NCI-H1048 (cell line): ENCODE measurements at places on chromosomes 4 and X.

GRCh38 chr4:154634058-154634457 lies 21.6 kb upstream of the FGG start:
- DNase-seq: no peak

DNA sequence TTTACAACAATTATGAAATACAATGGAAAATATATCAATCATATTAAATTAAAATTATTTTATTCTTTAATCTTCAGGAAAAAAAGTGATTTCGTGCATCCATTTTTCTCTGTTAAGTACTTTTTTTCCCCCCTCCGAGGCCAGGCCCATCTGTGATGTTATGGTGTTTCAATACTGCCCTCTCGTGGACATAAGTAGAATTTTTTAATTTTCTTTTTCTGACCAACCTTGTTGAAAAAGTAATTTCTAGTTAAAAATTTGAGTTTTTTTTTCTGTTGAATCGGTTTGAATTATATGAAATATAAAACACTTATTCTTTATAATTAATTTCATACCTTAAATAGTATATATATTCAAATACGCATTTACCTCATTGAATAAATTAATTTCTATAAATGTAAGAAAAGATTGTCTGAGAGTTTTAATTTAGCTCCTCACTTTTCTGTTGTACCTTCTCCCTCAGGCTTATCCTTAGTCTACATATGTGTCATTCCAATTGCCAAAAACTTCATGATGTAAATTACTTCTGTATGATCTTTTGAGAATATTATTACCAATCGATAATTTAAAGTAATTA lies 175.8 kb upstream of the TECRL start:
- DNase-seq: no peak

GRCh38 chrX:129493643-129494042 lies 29.6 kb downstream of the SMARCA1 start:
- DNase-seq: no peak

DNA sequence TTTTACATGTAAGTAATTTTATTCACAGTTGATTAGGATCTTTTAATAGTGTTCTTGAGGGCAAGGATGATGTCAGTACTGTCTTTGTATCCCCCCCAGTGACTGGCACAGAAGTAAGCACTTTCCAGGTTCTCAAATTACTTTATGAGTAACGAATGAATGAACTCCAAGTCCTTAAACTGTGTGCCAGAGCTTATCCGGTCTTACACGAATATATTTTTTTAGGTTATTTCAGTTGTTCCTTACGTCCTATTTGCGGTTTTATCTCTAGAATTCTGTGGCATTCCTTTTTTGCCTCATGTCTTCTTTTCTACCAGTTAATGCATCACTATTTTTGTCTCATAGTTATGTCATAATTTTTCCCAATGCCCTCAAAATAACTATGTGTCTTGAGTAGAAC lies 106.9 kb upstream of the MID1IP1 start:
- no peak for DNase-seq

GRCh38 chrX:136165406-136165805 lies 18.1 kb downstream of the FHL1 start:
- no peak for DNase-seq

- no peak for DNase-seq
Measured at GRCh38 chrX:26722666-26723428, 506.9 kb downstream of the MAGEB5 start.

DNA sequence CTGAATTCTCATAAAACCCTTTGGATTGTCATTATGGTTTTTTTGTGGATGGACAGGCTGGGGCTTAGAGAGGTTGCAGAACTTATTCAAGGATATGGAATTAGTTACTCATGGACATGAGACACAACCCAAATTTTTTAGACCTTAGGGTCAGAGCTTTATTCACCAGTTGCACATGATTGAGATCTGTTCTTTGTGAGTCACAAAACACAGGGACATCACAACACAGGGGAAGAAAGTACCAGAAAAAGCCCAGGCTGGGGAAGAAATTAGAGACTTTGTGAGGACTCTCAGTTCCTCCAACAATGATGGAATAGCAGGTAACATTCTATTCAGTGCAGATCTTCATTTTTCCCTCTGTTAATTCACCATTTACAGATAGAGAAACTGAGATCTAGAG lies 602.4 kb upstream of the CPEB2 start:
- DNase-seq: no peak

DNA sequence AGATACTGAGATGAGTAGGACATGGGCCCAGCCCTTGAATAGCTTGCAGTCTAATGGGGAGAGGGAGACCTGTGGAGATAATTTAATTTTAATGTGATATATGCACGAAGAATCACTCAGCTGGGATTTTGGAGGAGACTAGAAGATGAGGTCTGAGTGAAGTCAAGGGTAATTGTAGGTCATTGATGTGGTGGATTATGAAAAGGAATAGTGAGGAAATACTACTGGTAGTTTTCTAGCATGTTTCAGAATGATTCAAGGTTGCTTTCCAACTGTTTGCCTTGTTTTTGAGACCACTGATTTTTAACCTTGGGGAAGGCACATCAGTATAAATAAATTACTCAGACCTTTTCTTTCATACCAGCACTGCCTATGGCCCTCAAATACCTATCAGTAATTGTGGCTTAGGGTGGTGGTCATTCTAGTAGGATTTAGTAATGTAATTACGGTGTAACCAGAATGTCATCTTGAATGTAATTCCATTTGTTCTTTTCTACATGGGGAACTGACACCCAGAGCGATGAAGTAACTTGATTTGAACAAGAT lies 25.6 kb downstream of the PTTG2 start:
- no peak for DNase-seq

GRCh38 chr4:160510928-160511327 lies 1408.0 kb downstream of the RAPGEF2 start:
- DNase-seq: no peak

DNA sequence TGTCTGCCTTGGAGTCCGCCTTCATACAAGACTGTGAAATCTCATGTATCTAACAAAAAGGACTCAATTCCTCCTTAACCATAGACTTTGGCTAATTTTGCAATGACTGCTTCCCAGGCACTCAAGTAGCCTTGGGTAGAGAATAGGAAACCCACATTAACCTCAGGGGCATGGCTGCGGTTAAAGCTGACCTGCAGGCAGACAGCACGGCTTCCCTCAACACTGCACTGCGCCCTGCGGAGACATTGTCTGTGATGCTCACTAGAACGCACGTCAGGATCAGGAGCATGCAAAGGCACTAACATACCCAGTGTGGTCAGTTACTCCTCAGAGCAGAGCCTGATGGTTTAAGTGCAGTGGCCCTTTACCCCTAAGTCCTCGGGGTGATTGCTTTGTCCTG lies 10.3 kb upstream of the GPR143 start:
- DNase-seq: no peak

DNA sequence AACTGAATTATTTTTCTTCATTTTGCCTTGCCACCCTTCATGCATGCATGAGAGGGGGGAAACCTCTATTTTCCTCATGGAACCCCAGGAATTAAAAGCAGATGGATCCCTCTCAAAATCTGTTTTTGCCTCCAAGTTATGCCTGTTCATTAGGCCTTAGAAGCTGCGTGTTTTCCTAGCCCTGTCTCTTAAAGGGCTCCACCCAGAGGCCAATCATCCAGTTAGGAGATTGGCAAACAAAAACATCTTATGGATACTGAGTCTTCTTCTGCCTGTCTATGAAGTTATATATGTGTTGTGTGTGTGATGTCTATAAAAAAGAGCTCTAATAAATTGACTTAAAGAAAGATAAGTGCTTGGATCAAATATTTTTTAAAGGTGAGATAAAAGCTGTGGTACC lies 142.9 kb downstream of the ANAPC10 start:
- no peak for DNase-seq

- DNase-seq: no peak
Measured at GRCh38 chrX:76279007-76279406, 106.1 kb downstream of the PBDC1 start.

DNA sequence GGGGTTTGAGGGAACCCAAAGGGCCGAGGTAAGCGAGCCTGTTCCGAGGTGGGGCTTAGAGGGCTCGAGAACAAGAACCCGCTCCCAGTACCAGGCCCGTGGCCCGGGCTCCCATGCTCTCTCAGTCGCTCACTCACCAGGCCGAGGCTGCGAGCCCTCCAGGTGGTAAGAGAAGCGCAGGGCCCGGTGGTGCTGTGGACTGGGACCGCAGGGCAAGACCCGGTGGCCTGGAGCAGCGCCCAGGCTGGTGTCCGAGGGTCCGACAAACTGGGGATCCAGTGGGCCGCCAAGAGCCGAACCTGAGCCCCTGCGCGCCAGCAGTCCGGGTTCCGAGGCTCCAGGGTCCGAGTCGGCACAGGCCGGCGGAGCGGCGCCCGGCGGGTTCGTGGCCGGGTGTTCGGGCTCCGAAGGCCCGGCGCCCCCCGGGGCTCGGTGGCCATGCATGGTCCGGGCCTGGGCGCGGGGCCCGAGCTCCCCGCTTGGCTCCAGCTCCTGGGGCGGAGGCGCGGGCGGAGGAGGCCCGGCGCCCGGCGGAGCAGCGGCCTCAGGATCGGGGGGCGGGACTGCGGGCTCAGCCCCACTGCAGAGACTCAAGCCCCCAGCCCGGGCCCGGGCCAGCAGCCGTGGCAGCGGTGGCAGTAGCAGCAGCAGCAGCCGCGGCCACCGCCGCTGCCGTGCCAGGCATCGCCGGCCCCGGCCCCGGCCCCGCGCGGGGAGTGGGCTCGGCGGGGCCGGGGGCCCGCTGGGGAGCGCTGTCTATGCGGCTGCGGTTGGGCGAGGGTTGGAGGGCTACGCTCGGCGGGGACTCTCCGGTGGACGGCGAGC lies 833 bp downstream of the FGD1 start:
- DNase-seq: no peak

GRCh38 chr4:57068237-57068981 lies 41.8 kb downstream of the IGFBP7 start:
- no peak for DNase-seq

DNA sequence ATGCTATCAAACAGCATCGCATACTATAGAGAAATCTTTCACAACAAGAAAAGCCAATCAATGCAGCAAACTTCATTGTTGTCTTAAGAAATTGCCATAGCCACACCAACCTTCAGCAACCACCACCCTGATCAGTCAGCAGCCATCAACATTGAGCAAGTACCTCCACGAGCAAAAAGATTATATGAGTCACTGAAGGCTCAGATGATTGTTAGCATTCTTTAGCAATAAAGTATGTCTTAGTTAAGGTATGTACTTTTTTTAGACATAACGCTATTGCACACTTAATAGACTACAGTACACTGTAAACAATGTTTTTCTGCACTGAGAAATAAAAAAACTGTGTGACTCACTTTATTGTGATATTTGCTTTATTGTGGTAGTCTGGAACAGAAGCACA lies 37.8 kb upstream of the FUNDC1 start:
- DNase-seq: no peak
